ENCODE measurements at places on chromosomes 12 and 14. TPM values are rescaled to one million over a fixed set of nuclear protein-coding genes. Genes with fewer than 3 reads are reported as not detected.

DNA sequence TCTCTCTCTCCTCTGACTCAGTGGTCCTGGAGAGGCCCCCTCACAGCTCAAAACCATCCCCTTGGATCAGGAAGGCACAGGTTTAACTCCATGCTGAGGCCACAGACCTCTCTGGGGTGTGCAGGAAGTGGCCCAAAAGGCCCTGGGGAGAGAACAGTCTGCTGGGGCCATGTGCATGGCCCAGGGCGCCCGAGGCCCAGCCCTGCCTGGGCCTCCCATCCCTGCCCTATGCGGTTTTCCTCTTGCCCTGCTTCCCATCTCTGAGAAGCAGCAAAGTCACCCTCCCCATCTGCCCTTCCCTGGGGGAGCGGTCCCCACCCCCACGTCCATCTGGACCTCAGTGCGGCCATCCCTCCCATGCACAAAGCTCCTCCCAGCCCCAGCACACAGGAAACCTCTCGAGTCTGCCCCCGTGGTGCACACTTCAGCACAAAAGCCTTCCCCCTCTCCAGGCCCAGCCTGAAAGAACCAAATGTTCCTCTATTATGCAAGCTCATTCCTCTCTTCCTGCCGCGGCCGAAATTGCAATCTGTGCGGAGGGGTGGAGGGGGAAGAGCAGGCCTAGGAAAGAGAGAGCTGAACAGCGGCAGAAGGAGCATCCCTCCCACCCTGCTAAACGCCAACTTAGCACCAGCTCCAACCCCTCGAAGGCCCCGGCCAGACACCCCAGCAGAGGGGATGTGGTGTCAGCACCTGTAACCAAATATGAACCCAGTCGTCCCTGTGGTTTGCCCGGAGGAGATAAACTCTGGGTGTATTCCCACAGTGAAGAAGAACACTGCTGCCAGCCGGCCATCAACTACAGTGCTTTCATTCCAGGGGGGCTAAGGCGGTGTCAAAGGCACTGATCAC lies 108.5 kb downstream of the SCARB1 start:
- no peak overlapping the region for H3K4me3 ChIP-seq
- no peaks in the 10 kb centered on the region for H3K27me3 ChIP-seq
- peak overlapping the region; percentile 88 for H3K27ac ChIP-seq

DNA sequence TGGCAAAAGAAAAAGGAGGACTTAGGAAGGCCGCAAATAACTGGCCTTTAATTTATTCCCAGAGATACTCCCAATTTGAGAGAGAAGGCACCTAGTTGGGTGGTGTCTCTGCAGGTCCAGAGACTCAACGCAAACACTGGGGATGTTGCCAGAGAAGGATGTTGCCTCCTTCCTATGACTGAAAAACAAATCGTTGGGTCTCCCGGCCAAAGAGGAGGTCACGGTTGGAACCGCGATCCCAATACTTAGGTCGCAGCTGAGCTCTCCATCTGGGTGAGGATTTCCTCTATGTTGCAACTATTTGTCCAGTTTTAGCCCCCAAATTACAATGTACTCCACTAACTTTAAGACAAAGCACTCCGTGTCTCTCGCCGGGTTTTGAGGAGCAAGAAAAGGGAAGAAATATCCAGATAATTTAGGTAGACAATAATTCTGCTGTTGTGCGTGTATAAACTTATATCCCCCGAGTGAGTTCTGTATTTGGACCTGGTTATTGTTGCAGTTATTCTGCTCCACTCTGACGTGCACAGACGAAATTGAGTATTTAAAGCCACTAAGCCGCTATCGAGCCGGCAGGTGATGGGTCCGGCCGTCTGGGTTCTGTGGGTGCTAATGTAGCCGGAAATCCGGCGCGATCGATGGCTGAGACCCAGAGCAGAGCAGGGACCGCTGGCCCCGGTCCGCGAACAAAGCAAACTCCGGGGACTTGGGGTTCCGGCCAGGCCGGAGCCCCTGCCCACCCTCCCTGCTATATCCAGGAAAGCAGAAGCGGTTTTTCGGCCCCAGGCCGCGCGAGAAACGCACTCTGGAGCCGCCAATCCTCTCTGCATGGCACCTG lies 5.7 kb downstream of the HOXC12 start:
- H3K4me1 ChIP-seq, result no peaks in the 10 kb centered on the region
- H3K4me3 ChIP-seq, result no peak overlapping the region
- no peak overlapping the region for H3K27ac ChIP-seq
- peaks cover 100% of the 10 kb centered on the region for H3K27me3 ChIP-seq
- no peaks in the 10 kb centered on the region for H3K36me3 ChIP-seq
- DNase-seq, result no peak

DNA sequence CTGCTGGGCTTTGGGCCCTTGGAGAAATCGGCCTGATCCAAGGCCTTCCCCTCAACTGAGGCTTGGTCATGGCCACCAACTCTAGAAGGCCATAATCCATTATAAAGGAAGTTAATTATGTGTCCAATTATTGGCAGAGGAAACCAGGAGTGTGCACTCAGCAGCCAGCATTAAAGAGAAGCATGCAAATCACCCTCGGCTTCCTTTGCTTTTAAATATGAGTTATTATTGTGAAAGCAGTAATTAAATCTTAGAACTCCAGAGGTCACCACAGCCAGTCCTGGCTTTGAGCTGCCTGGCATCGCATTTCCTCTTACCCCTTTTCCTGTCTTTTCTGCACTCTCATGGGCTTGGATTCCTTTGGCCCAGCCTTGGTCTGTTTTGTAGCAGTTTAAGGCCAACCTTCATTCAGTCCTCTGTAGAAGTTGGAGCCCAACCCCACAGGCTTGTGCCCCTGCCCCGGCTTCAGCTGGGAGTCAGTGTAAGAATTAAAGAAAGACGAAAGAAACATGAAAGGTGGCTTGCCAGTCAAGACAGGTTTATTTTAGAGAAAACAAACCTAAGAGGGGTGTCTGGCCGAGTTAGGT lies 14.7 kb upstream of the KRT86 start:
- DNase-seq, result no peak
- H3K27ac ChIP-seq, result no peak overlapping the region
- peaks cover 5% of the 10 kb centered on the region for H3K4me1 ChIP-seq
- no peak overlapping the region for H3K4me3 ChIP-seq
- no peaks in the 10 kb centered on the region for H3K36me3 ChIP-seq

DNA sequence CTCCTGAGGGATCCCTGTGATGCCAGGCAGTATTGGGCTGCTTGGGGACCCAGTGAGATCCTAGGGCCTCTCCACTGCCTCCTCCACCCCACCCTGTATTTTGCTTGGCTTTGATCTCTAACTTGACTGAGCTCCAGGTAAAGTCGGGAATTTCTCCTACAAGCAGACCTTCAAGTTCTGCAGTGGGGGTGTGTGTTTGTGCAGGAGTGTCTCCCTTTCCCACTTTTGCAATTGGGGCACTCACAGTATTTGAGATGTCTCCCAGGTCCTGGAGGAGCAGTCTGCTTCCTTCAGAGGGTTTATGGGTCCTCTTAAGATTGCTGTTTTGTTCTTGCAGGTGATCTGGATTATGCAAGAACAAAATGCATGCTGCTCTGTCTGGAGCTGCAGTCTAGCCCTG lies 68.9 kb downstream of the ALG10B start:
- no peak overlapping the region for H3K4me3 ChIP-seq
- DNase-seq, result no peak

FBXO33 gene
- 12.7 TPM for total RNA-seq

PLEK2 gene
- total RNA-seq, result 2.8 TPM

TMEM30B gene
- total RNA-seq, result 20.9 TPM

EXOC5 gene
- total RNA-seq, result 59.5 TPM

All from left lung (tissue), 14 donors.